ENCODE measurements at places on chromosomes 6 and 20.

DNA sequence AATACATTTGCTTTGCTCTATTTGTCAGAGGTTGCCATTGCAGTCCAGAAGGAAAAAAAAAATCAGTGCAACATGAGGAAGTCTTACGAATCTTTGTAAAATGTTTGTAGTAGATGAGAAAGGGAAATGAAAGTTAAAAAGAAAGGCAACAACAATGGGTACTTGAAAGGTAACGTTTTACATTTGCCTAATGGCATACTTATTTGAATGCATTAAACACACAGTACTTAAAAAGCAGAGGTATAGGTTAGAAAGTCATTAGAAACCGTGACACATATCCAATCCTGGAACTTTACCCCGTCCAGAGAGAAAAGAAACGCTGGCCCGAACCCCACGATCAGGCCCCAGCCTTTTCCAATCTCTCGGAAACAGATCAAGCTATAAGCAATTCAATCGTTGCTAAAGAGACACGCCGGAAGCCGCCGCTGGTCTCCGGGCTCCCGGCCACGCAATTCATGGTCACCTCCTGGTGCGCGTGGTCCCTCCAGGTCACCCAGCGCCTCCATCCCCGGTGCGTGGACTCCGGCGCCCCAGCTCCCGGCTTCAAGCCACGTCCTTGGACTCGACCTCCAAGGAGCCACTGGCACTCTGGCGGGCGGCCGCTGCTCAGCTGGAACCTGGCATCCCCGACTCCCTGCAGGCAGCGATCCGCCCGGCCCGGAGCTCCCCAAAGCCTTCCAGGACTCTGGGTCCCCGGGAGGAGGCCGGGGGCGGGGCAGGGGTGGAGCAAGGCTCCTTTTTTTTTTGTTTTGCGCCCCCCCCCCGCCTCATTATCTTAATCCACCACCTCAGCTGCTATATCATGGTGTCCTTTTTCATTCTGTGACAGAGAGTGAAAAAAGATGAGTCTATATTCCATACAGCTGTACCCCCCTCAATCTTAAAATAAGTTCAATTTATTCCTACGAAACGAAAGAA is at the start of gene SLC18B1:
Gene SLC18B1, minus strand, starts transcription at position 687 of the 918 bp plus-strand sequence. Its CDS starts 181 bp downstream, at position 506.
- DNase-seq: no peak

GRCh38 chr6:89081129-89081422 is 525 bp downstream of the PNRC1 start:
- no peak for DNase-seq

DNA sequence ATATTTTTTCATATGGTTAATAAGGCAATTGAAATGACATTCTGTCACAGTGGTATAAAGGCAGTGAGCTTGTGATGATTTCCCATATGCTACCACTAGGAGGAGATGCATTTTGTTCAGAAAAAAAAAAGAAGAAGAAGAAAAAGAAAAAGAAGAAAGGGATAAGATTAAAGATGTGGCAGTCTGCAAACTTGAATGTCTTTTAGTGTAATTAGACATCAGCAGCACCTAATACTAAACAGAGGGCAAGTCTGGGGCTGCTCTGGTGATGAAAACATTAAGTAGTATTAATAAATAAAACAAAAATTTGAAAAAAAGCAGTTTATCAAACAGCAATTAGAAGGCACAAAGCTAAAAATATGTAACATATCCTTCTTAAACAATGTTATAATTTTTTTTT is 95.4 kb upstream of the DEFB112 start:
- no peak for DNase-seq

DNA sequence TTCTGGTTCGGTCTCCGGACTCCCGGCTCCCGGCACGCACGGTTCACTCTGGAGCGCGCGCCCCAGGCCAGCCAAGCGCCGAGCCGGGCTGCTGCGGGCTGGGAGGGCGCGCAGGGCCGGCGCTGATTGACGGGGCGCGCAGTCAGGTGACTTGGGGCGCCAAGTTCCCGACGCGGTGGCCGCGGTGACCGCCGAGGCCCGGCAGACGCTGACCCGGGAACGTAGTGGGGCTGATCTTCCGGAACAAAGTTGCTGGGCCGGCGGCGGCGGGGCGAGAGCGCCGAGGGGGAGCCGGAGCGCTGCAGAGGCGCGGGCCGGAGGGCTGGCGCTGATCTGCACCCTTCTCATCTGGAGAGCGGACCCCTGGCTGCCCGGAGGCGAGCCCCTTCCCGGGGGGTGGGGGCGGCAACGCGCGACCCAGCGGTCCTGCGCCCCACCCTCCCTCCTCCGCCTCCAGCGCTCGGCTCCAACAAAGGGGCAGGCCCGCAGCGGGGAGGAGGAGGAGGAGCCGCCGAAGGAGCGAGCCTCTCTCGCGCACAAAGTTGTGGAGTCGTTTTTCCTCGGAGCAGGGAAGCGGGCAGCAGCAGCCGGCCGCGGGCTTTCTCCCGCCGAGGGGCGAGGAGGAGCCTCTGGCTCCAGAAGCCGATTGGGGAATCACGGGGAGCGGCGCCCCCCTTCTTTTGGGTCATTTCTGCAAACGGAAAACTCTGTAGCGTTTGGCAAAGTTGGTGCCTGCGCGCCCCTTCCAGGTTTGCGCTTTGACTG is at the start of gene UTRN:
Gene UTRN, plus strand, starts transcription at position 553 of the 765 bp plus-strand sequence. CDS start 6,494 bp downstream, outside the sequence.
- peak; percentile 22 for DNase-seq

DNA sequence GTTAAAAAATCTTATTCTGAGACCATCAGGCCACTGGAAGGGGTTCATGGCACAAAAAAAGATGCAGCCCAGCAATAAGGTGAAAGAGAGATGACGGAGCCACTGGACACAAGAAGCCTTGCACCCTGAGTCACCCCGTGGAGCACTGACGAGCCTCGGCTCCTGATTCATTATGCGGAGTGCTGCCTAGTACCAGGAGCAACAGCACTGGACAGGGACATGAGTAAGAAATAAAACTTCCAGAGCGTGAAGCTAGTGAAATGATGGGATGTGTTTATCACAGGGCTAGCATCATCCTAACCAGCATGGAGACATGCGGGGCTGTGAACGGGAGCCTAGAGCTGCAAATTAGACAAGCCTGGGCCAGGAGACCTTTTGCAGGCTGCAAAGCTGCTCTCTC is 53.3 kb downstream of the RNASET2 start:
- DNase-seq: no peak

DNA sequence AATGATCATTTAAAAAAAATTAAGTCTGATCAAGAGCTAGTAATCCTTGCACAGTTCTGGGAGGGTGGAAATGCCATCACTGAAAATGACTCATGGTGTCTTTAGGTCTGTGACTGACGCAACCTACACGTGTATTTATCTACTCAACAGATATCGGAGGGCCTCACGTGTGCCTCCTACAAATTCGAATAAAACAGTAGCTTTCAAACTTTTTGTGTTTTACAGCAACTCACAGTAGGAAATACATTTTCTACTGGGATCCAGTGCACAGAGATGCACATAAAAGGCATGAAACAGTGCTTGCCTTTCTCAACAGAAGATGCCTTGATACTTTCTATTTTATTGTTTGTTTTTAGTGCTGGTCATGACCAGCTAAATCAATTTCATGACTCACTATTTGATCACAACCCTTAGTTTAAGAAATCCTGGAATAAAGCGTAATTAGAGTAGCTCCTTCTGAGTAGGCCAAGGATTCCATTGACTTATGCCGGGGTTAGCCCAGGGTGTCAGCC is 210.0 kb upstream of the SNX9 start:
- no peak for DNase-seq

GRCh38 chr6:34234667-34235306 is 1.9 kb upstream of the HMGA1 start:
- no peak for DNase-seq

DNA sequence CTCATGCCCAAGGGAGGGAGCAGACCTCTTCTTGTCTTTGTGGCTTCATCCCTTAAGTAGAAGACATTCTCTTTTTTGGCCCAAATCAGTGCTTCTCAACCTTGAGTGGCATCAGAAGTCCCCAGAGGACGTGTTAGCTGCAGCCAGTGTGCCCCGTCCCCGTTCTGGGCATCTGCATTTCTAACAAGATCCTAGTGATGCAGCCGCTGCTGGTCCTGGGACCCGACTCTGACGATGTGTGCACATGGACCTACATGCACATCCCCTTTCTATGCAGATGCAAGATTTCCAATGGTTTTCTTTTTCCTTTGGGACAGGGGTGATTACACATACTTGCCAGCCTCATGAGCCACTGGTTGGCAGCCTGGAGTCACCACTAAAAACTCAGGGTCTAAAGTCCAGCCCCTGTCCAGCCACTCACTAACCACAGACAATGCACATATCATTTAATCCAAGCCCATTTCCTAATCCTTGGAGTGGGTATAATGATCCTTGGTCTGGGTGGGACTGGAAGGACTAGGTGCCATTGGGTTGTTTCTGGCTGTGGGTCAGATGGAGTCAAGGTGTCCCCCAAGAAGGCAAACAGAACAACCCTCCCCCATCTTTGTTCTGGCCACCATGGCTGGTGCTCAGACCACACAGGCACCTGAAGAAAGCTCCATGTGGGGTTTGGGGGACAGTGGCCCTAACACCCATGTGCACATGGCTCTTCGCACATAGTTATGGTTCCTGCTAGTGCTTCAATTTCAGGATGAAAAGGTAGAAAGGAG is 6.4 kb downstream of the ACSS1 start:
- no peak for DNase-seq

DNA sequence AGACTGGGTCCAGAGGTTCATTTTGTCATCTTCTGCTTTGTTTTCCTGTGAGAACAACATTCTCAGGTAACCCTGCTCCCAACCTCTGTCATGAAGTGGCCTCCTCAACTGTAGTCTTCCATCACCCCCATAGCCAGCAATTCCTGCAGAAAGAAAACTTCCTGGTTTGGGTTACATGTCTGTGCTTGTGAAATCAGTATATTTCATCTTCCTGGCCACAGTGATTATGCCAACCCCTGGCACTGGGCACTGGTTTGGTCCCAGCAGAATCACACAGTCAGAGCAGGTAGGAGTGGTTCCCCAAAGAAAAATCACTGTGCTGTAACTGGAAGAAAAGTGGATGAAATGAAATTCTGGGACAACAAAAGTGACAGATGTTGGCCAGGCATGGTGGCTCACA is 52.5 kb downstream of the CRYBG1 start:
- no peak for DNase-seq

GRCh38 chr20:16488616-16489015 is 84.6 kb downstream of the KIF16B start:
- no peak for DNase-seq

DNA sequence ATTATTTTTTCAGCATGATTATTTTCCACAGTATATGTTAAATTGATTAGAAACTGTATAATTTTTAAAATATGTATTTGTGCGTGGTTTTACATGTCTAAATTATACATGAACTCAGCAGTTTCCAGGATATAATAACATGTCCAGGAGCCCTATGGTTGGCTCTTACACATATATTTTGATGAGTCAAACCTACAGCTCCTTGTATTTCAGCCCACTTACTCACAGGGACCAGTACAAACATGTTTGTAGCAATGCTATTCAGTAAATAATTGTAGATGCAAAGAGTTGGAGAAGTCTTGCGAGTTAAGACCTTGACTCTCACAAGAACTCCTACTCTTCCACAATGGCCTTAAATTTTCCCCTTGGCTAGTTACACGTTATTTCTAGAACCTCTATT is 107.2 kb upstream of the SASH1 start:
- DNase-seq: no peak

GRCh38 chr20:53613748-53614147 is 20.1 kb upstream of the ZNF217 start:
- DNase-seq: no peak

GRCh38 chr20:6811262-6812035 is 44.0 kb downstream of the BMP2 start:
- no peak for DNase-seq

GRCh38 chr6:155157101-155157500 is 106.7 kb upstream of the CLDN20 start:
- no peak for DNase-seq

DNA sequence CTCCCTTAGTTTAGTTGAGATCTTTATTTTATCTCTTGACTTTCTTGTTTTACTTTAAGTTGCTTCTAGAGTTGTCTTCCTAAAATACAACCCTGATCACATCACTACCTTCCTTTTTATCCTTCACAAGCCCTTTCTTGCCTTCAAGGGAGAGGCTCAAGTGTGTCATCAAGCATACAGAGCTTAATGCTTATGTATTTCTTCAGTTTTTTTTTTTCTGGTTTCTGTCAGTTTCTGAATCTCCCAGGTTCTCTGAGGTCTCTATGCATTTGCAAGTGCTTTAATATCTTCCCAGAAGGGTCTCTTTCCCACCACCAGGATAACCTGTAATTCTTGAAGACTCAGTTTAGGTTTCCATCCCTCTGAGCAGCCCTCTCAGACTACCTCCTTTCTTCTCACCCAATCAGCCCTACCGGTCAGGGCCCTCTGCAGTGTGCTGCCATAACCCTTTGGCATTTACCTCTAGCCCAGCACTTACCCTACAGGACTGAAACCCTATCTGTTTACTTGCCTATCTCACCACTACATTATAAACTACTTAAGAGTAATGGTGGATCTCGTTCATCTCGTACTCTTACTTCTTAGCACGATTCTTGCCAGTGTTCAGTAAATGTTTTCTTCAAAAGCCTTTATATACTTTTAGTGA is 36.9 kb downstream of the EYA4 start:
- DNase-seq: no peak

GRCh38 chr6:112017760-112018537 is 36.0 kb upstream of the CCN6 start:
- DNase-seq: no peak

DNA sequence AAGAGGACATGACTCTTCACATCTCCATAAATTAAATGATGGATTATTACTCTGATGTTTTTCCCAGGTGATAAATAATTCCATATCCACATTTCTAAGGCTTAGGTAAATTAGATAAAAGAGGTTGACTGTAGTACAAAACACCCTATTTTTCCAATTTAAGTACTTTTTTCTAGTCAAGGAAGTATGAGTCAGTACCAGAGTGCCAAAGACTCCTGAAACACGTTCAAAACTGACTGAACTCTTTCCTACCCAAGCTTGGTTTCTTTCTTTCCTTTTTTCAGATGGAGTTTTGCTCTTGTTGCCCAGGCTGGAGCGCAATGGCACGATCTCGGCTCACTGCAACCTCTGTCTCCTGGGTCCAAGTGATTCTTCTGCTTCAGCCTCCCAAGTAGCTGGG is 85.0 kb downstream of the DOK5 start:
- no peak for DNase-seq
